Fibroblast of skin of right biceps (primary cell): ENCODE measurements at places on chromosomes 6 and 20.

DNA sequence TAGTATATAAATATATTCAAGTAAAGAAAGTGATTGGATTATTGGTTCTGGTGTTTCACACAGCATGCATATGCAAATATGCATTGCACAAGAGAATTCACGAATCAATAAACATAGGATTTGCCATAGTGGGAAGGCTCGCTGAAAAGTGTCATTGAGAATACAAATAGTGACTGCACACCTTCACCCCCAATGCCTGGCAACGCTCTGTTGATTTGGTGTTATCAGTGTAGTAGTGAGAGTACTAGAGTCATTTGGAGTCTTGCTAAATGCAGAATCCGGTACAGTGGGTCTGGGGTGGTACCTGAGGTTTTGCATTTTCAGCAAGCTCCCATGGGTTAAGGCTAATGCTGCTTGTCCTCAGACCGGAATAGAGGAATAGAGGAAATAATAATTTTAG is 49.7 kb upstream of the NAA20 start:
- no peak for DNase-seq

- no peak for DNase-seq
Observed at GRCh38 chr20:45998761-45999160, 9.9 kb upstream of the MMP9 start.

- DNase-seq, result no peak
Observed at GRCh38 chr6:37371154-37372083, 17.6 kb downstream of the RNF8 start.

DNA sequence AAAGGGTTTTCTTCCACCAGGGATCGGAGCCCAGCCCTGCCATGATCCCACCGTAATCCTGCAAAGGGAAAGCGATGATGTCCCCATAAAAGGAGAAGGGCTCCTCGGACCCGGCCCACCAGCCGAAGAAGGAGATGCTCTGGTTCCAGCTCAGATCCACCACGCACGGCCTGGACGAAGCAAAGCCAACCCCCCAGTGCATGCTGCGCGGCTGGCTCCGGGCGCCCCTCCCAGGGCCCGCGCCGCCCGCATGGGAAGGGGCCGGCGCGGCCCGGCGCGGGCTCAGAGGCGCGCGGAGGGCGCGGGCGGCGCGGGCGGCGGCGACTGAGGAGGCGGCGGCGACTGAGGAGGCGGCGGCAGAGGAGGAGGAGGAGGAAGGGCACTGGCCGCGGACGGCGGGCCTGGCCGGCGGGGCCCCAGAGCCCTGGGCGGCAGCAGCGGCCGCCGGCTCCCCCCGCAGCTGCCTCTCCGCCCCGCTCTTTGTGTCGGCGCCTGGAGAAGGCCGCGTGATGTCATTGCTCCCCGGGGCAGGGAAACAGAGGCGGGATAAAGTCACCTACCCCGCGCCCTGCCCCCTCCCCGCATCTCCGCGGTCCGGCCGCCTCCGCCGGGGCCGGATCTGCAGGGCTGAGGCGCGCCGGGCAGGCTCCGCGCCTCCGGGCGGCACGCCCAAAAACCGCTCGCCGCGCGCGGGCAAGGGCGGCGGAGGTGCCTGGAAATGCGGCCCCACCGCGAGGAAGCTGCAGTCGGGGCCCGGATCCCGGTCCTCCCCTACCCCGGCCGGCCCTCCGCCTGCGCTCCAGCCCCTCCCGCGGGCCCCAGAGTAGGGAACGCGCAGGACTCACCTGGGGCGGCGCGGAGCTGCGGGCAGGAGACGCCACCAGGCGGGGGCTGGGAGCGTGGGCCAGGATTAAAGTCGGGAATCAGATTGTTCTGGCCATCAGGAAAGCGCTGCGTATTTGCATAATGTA is at the start of gene FAXC:
Gene FAXC, minus strand, starts transcription at position 504 of the 971 bp plus-strand sequence. Its CDS starts 302 bp downstream, at position 202.
- DNase-seq, result peak; percentile 44

- no peak for DNase-seq
Observed at GRCh38 chr6:31162463-31163165, 4.2 kb downstream of the TCF19 start.

GRCh38 chr6:94349227-94349626 is 929.9 kb upstream of the EPHA7 start:
- no peak for DNase-seq

- DNase-seq, result no peak
Observed at GRCh38 chr6:144216668-144217218, 66.4 kb downstream of the STX11 start.

DNA sequence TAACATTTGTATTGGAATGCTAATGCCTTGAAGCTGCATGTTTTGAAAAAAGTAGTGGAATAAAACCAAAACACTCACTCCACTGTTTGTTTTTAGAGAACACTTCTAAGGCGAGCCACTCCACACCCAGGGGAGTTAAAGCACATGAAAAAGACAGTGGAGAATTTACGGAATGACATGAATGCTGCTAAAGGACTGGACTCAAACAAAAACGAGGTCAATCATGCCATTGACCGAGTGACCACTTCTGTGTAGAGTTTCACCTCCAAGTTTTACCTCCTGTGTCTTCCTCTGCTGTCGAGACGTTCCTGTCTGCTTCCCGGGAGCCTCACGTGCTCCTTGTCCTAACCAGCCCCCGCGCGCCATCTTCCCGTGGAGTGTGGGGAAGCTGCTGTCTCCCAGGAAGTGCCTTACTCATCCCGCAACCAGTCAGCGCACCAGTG is 127.8 kb downstream of the LRRC1 start:
- peak; percentile 13 for DNase-seq

- no peak for DNase-seq
Observed at GRCh38 chr6:170278743-170279094, 12.2 kb downstream of the DLL1 start.

DNA sequence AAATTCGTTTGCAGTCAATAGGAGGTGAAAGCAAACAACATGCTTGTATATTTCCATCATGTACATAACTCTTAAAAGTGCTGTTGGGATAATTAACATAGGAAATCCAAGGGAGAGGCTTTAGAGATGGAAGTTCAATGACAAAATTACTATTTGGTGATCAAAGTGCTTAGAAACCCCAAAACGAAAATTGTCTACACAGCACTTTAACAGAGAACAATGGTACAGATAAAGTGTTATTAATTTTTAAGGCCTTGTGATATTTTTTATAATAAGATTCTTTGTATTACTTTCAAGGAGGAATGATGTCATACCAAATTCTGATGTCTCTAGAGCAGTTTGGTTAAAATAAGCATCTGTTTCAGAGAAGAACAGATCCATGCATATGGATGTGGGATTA is 406.3 kb downstream of the EPHA7 start:
- DNase-seq, result no peak

- no peak for DNase-seq
Observed at GRCh38 chr20:50609438-50609989, 81.8 kb downstream of the RIPOR3 start.

DNA sequence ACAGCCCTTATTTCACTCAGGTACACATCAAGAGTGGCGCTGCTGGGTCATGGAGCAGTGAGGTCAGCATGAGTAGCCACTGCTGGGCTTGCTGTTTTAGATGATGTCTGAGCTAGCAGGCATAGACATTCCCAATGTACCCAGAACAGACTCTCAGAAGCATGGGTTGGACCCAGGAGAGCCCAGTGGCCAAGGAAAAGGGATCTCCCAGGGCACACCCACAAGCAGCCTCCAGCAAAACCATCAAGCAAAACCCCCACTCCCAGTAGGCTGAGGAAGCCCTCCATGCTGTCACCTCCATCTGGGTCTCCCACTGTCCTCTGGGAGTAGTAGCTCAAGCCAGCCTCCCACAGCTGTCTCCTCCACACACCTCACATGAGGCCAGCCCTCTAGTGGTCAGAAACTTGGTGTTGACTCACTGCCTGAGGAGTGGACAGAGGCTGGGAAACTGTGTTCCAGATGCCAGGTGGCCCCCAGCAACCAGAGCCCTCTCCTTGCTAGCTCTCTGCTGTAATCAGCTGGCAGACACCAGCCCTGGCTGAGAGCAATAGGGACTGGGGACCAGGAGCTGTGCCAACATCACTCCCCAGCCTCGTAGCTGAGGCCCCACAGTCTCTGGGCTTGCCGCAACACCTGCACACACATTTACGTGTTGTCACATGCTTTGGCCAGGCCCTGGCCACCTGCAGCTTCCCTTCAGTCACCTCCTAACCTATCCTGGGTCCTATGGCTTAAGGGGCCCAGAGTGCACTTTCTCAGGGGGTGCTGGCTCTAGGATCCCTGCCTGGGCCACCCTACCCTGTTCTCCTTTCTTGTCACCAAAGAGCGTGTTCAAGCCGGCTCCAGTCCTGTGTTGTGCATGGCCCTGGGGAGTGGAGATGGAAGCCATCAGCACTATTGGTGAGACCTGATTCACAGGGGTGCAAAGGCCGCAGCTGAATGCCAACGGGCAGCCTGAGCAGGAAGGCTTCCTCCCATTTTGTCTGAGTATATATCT is 1.9 kb upstream of the AP5S1 start:
- DNase-seq, result peak; percentile 72

GRCh38 chr6:18350712-18351111 is 36.4 kb upstream of the RNF144B start:
- DNase-seq, result no peak

- peak; percentile 71 for DNase-seq
Observed at GRCh38 chr20:856361-856775, 22.9 kb downstream of the FAM110A start.

DNA sequence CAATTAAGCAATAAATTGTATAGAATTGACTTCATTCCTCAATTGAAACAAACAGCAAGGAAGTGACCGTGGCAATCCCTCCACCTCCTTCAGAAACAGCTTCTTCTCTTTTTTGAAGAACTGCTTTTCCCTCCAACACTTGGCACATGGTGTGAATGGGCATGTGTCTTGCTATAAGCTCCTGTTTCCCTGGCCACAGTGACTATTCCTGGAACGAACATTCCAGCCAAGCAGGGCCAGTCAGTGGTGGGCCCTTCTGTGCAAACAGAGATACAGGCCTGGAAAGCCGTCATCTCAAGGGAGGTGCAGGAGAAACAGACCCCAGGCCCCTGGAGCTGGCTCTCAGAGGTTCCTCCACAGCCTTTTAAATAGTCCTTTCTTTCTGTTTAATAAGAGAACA is 6.9 kb downstream of the TXNDC5 start:
- no peak for DNase-seq

DNA sequence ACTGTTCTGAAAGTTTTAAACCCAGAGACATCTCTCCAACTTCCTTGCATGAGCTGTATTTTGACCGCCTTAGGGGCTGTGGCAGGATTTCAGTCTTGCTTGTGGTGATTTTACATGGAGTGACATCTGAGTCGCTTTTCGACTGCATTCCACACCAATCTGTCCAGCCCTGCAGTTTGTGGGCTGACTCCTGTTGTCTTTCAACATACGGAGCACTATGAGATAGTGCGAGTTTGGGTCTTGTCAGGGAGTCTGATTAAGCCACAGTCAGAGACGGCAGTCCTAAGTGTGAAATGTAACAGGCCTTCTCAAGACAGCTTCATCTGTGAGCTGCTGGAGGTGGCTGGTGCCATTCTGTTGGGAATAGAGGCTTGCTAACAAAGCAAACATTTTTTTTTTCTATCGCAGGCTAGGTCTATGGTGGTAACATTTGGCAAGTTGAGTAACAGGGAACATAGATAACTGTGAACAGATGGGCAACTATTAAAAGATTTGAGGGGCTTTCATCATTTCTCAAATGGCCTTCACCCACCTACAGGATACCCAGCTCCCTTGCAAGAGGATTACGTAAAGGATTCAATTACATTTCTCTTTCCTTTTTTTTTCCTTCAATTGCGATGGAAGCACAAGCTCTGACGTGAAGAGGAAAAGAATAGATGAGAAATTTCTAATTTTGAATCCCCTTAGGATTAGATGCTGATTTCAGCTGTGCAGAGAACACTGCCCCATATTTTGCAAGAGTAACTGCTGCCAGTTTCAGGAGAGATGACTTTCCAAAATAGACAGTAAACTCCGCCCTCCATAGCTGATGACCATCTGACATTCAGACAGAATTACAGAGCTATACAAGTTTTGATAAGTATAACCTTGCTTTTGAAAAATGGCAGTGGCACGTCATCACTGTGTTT is 25.1 kb downstream of the CAP2 start:
- peak; percentile 82 for DNase-seq

DNA sequence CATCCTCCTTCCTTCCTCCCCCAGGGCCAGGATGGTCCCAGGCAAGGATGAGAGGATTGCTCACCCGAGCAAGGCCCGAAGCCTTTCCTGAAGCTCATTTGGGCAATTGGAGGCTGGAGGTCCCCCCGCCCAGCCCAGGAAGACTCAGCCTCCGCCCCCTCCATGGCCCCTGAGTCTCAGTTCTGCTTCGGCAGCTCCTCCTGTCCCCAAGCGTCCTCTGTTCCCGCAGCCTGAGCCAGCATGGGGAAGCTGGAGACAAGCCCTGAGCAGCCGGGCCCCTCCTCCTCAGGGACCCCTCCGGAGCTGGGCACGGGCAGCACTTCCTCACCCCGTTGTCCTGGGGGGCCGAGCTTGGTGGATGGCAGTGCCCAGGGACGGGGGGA is 26.0 kb downstream of the SLC17A9 start:
- no peak for DNase-seq

DNA sequence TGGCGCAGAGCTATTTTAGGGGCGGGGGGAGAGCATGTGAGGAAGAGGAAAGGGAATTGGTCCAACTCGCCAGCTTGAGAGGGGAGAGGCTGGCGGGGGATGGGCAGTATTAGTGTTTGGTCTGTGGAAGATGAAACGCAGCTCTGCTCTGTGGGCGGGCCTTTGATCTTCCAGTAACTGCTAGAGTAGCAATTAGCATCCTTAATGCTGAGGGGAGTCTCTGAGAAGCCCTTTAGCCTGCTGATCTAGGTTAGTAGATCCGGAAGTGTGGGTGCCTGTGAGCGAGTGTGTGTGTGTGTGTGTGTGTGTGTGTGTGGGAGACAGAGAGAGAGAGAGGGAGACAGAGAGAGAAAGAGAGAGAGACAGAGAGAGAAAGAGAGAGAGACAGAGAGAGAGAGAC is 117.2 kb upstream of the BACH2 start:
- peak; percentile 45 for DNase-seq

GRCh38 chr6:130615816-130616215 is 211.4 kb upstream of the SMLR1 start:
- DNase-seq, result no peak

- peak; percentile 59 for DNase-seq
Observed at GRCh38 chr6:41200296-41200900, 551 bp downstream of the TREML2 start.

- no peak for DNase-seq
Observed at GRCh38 chr20:49230561-49231133, 11.4 kb downstream of the DDX27 start.

DNA sequence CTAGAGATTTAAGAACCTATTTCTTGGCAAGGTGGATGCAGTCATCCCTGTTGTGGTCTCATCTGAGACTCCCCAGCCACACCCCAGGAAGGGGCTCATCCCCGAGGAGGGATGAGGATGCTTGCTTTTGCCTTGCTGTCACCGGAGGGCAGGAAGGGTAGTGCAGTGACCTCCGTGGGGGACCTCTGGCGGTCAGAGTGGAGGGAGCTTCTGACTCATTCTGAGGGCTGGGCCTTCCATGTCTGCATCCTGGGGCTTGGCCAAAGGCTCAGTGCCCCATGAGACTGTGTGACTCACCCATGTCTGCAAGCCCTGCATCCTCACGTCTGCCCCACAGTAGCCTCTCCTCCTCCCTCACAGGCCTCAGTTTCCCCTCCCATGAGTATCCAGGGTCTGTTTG is 38.7 kb downstream of the UQCC2 start:
- DNase-seq, result peak; percentile 94

- DNase-seq, result no peak
Observed at GRCh38 chr6:19524366-19525186, 312.6 kb upstream of the ID4 start.
